ENCODE measurements at places on chromosomes 16 and 17.

- no peak for DNase-seq
Measured at GRCh38 chr17:57699751-57700219, 45.3 kb downstream of the CCDC182 start.

GRCh38 chr17:81083125-81083765, 48.3 kb downstream of the BAIAP2 start:
- no peak for DNase-seq

GRCh38 chr16:72569677-72570076, 397.7 kb upstream of the PMFBP1 start:
- DNase-seq = no peak

DNA sequence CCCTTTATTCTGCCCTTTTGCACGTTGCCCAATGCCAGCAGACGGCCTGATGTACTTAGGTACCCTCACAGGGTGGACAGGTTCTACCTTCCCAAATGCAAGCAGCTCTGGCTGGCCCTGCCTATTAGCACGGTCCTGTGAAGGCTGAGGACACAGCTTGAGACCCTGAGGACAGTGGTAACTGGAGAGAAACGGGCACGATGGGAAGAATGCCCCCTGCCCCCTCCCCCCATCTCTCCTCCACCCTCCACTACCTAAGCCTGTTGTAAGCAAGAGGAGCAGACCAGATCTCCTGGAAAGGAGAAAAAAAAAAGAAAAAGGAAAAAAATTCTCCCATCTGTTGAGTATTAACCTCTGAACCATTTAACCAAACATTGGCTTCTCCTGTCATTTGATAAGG, 34.1 kb downstream of the MEOX1 start:
- no peak for DNase-seq

- no peak for DNase-seq
Measured at GRCh38 chr17:27546624-27547300, 84.2 kb upstream of the LGALS9 start.

- DNase-seq = no peak
Measured at GRCh38 chr17:77756846-77757560, 201.5 kb upstream of the TNRC6C start.

DNA sequence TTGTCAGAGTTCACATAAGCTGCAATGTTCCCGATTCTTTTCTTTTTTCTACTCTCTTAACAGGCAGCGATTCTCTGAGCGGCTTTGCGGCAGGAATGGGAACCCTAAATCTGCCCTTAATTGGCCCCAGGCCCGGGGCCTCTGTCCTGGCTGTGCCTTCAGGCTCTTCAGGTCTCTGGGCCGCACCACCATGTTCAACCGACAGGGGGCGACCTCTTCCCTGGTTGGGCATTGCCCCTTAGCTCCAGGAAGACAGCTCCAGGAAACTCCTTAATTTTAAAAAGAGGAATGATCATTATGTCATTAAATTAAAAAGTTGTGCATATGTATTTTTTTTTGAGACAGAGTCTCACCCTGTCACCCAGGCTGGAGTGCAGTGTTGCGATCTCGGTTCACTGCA, 20.3 kb downstream of the CACNG5 start:
- DNase-seq = no peak

GRCh38 chr17:82493226-82493781, 26.2 kb upstream of the FOXK2 start:
- DNase-seq = no peak

GRCh38 chr17:55661256-55661758, 61.4 kb downstream of the TMEM100 start:
- DNase-seq = no peak

- no peak for DNase-seq
Measured at GRCh38 chr16:77591347-77591746, 131.0 kb upstream of the NUDT7 start.

- DNase-seq = no peak
Measured at GRCh38 chr17:9266031-9266680, 244.8 kb downstream of the NTN1 start.

GRCh38 chr17:42409523-42410318, 13.3 kb downstream of the CAVIN1 start:
- no peak for DNase-seq

GRCh38 chr17:48174833-48175523, 67.4 kb downstream of the SNX11 start:
- no peak for DNase-seq

- no peak for DNase-seq
Measured at GRCh38 chr16:898216-898615, 72.6 kb downstream of the LMF1 start.

Measured in Kasumi-1 (cell line).